RPMI7951 (cell line): ENCODE measurements at places on chromosomes 4 and X. TPM values are rescaled to one million over a fixed set of nuclear protein-coding genes. Genes with fewer than 3 reads are reported as not detected.

GRCh38 chr4:165464376-165464775 lies 85.6 kb downstream of the CPE start:
- no peak for DNase-seq

CENPVL3 gene
- not detected in 2 replicates for total RNA-seq

DNA sequence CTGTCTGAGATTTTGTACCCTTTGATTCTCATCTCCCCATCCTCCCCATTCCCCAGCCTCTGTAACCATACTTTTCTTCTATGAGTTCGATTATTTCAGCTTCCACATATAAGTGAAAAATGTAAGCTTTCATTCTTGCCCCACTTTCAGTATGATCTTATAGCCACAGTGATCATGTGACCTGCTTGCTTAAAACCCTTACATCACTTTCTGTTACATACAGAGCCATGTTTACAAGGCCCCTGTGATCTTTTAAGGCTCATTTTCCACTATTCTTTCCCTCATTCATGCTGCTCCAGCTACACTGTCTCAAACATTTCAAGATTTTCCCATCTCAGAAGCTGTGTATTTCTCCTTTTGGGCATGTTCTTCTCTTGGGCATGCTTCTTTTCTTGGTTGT lies 147.7 kb downstream of the DCK start:
- DNase-seq: no peak

DNA sequence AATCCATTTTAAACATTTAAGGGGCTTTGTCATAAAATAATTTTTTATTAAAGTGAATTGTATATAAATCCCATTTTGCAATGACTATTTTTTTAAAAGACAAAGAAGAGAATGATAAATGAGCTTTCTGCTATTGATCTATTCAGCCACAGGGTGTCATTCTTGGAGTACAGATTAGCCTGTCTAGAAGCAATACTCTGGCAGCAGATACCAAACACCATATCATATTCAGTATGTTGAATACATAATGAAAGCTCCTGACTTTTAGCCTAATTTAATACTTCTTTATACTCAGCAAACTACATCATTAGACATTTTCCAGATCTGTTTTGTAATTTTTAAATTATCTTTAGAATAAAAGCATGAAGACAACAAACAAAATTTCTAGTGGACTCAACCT lies 496.3 kb downstream of the PDGFC start:
- DNase-seq: peak; percentile 69

- DNase-seq: no peak
Observed at GRCh38 chr4:10861036-10861435, 176.5 kb upstream of the CLNK start.

GNRHR gene
- total RNA-seq: not detected in 2 replicates

TRMT44 gene
- total RNA-seq: 7.8 and 9.6 TPM in 2 replicates

GRCh38 chr4:82256718-82257117 lies 117.1 kb downstream of the HNRNPD start:
- DNase-seq: no peak

- no peak for DNase-seq
Observed at GRCh38 chr4:86122404-86122803, 237.4 kb downstream of the MAPK10 start.

- no peak for DNase-seq
Observed at GRCh38 chrX:30483996-30484395, 93.6 kb downstream of the TASL start.

- no peak for DNase-seq
Observed at GRCh38 chr4:41394481-41394894, 137.8 kb downstream of the UCHL1 start.

DNA sequence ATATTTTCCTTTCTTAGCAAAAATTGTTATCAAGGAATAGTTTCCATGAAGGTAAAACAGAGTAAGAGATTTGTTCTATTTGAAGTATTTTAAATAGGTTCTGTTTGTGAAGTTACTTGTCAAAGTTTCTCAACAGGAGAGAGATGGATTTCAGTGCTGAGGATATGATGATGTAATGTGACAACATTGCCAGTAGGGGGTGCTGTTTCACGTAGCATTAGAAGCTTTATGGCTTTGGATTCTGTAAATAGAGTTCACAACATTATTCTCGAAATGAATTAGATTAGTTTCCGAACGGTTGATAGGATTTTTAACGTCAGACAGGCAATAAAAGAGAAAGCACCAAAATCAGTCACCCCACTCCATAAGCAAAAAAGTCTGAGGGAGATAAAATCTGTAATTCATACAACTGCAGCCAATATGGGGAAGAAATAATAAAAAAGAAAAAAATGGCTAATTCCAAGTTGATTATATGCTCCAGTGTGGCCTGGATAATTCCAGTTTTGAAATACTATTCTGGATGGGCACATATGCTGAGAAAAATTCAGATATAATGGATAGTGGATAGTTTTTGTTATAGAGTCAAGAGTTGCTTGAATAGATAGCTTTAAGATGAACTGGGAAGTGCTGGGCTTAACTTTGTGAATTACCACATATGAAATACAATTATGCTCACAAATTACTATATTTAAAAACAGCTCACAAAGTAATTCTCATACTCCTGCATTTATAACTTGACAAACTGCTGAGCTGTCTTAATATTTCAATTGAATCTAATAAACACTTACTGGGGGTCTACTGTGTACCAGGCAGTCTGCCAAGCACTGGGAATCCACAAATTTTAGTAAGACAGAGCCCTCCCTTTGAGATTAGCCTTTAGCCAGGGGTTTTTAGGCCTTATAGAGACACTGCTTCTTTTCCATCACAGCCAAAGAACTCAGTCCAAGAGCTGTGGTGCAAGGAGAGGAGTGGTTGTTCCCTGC lies 109.1 kb downstream of the GPAT3 start:
- peak; percentile 55 for DNase-seq

GRCh38 chr4:182203872-182204411 lies 39.3 kb upstream of the TENM3 start:
- DNase-seq: no peak

GRCh38 chr4:141348125-141348524 lies 127.4 kb downstream of the ZNF330 start:
- DNase-seq: peak; percentile 4

FREM3 gene
- not detected in 2 replicates for total RNA-seq

GRCh38 chr4:23232987-23233386 lies 540.2 kb downstream of the GBA3 start:
- peak; percentile 15 for DNase-seq

DNA sequence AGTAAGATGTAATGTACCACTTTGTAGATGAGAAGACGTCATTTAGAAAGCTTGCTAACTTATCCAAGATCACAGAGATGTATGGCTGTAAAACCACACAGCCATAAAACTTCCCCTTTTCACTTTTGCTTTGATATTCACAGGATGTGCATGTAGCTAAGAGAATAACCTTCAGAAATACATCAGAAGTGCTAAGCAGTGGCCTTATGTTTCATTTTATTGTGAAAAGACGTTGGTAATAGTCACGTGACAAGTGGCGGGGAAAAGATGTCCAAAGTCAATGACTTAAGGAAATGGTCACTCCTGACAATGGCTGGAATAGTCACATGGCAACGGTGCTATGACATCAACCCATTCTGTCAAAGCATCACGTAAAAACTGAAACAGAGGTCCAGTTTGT lies 12.9 kb upstream of the WDR17 start:
- DNase-seq: no peak

SMIM43 gene
- not detected in 2 replicates for total RNA-seq

- peak; percentile 92 for DNase-seq
Observed at GRCh38 chr4:156931267-156931666, 40.3 kb downstream of the PDGFC start.

- peak; percentile 10 for DNase-seq
Observed at GRCh38 chr4:152360045-152360410, 175.9 kb downstream of the FBXW7 start.

DNA sequence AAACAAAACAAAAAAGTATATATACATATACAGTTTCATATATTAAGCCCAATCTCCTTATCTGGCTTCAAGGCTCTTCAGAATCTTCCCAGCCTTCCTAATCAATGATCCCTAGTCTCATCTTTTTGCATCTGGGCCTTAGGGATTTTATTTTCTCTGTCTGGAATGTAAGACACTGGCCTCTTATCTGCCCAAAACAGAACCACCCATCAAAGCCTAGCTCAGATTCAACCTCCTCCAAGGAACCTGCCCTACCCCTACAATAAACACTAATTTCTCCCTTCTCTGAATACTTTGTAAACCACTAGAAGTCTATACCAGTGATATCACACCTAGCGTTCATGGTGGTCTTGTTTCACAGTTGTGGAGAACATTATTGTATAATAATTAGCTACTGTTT lies 23.2 kb upstream of the GAB1 start:
- no peak for DNase-seq

- DNase-seq: no peak
Observed at GRCh38 chrX:11172415-11172814, 61.3 kb downstream of the HCCS start.

DNA sequence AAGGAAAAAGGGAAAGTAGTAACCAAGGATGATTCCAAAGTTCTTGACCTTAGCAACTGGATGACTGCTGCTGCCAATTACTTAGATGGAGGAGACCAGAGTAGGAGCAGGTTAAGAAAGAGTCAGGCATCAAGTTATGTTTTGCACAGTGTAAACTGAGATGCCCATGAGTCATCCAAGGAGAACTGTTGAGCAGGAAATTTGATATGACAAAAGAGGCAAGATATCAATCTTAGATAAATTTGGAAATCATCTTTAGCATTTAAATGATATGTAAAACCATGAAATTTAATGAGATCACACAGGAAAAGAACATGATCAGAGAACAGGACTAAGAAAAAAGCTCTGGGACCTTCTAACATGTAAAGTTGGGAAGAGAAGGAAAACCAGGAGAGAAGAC lies 361.3 kb downstream of the OPHN1 start:
- DNase-seq: peak; percentile 38

DNA sequence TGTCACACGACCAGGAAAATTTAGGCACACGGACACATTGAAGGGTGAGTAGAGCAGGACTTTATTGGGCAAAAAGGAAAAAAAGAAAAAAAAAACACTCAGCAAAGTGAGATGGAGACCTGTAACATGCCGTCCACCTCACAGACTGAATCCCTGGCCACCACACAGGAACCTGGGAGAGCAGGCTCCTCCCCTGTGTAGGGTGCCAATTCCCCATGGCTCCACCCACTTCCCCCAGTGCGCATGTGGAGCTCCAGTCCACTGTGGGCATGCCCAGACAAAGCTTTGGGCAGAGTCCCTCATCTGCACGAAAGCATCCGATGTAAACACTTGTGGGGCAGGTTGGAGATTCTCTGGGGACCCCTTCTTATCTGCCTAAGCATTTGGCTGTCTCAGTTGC lies 23.6 kb upstream of the CBR4 start:
- no peak for DNase-seq

GRCh38 chrX:93422693-93423092 lies 250.7 kb downstream of the NAP1L3 start:
- no peak for DNase-seq

XAGE2 gene
- total RNA-seq: not detected in 2 replicates

GRCh38 chr4:2714061-2714770 lies 41.9 kb downstream of the TNIP2 start:
- no peak for DNase-seq

FRG2 gene
- total RNA-seq: 0.88 and 0.96 TPM in 2 replicates

GRCh38 chr4:94244829-94245185 lies 37.1 kb downstream of the SMARCAD1 start:
- no peak for DNase-seq

IL21 gene
- not detected in 2 replicates for total RNA-seq

GAGE10 gene
- not detected in 2 replicates for total RNA-seq

ARX gene
- not detected in 2 replicates for total RNA-seq

- no peak for DNase-seq
Observed at GRCh38 chr4:20017070-20017776, 234.5 kb upstream of the SLIT2 start.

- peak; percentile 45 for DNase-seq
Observed at GRCh38 chrX:70454441-70455365, 10.1 kb downstream of the DLG3 start.

- no peak for DNase-seq
Observed at GRCh38 chrX:124348182-124348581, 1.8 kb downstream of the SH2D1A start.

DNA sequence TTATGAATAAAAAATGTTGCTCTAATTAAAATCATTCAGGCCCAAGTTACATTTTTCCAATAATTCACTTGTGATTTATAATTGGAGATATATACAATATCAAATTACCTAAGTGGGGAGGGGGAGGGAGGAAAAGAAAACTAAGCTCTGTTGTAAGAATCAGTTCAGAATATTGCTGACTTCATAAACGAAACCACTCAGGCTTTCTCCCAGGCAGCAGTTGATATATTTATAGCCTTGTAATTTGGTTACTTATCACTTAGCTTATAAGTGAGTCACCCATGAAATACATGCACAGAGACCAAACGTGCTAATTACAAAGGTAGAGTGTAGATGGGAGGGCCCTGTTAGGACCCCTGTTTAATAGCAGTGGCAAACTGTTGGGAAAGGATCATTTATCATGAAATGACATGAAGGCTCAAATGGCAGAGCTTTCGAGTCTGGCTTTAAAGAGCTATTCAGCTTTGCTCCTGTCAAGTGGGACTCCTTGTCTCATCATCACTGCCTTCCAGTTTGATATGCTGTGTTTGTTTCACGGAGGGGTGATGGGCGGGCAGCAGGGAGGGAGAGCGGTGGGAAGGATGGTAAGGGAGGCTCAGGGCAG lies 105.6 kb upstream of the PGRMC2 start:
- peak; percentile 34 for DNase-seq

STPG2 gene
- not detected in 2 replicates for total RNA-seq

SPANXD gene
- 4.4 and 7.6 TPM in 2 replicates for total RNA-seq

DNA sequence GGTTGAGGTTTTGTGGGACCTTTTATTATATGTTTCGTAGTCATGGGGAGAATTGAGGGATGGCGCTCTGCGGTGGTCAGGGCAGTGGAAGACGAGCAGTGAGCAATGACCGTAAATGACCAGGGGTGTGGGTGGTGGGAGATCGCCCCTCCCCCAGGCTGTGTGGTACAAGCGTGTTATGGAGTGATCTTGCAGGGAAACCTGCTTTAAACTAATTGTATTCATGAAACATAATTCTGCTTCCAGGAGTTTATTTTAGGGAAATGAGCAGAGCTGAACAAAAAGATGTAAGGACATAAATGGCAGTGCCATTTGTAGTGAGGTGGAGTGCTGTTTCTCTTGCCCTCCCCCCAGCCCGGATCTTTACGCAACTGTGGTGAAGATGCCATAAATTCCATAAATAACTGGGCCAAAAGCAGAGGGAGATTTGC lies 20.2 kb downstream of the GYG2 start:
- DNase-seq: peak; percentile 69
